ENCODE measurements at places on chromosomes 1 and 21. TPM values are rescaled to one million over a fixed set of nuclear protein-coding genes. Genes with fewer than 3 reads are reported as not detected.

TMOD4 gene
- total RNA-seq, result 0.34 TPM

SLC25A34 gene
- 0.31 TPM for total RNA-seq

TSPEAR gene
- not detected for total RNA-seq

PDE4B gene
- total RNA-seq, result 14.5 TPM

TOE1 gene
- total RNA-seq, result 12.4 TPM

RER1 gene
- 96.2 TPM for total RNA-seq

KCNE1 gene
- total RNA-seq, result not detected

COL8A2 gene
- total RNA-seq, result 0.14 TPM

LAPTM5 gene
- total RNA-seq, result 0.14 TPM

WNT9A gene
- total RNA-seq, result 8.7 TPM

USH2A gene
- total RNA-seq, result not detected

FAM72B gene
- total RNA-seq, result 7.1 TPM
